ENCODE measurements at places on chromosomes 11 and 22.

- no peak for DNase-seq
Measured at GRCh38 chr22:46039535-46039934, 62.6 kb upstream of the WNT7B start.

- no peak for DNase-seq
Measured at GRCh38 chr11:2558397-2558796, 113.6 kb downstream of the KCNQ1 start.

GRCh38 chr11:63592975-63593395 is 21.2 kb downstream of the PLAAT3 start:
- no peak for DNase-seq

DNA sequence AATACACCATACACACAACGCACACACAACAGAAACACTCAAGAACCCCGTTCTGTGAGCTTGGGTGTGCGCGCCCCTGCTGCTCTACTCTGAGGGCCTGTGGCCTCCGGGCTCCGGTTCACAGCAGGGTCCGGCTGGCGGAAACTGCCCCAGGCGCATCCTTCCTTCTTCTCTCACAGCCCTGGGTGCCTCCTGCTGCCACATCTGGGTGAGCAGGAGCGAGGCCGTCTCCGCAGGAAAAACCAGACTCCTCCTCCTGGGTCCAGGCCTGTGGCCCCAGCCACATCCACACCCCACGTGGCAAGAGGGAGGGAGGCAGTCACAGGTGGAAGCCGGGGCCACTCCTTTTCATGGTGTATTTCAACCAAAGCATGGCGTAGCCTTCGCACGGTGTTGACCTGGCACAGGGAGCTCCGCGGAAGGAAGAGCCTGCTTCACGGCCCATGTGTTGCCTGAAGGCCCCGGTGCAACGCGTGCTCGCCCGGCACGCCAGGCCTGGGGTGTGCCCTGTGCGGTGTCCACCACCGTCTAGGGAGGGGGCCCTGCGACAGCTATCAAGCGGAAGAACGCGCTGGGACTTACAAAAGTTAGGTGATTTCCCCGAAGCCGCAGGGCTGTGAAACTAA is 1502.7 kb downstream of the TBC1D22A start:
- no peak for DNase-seq

DNA sequence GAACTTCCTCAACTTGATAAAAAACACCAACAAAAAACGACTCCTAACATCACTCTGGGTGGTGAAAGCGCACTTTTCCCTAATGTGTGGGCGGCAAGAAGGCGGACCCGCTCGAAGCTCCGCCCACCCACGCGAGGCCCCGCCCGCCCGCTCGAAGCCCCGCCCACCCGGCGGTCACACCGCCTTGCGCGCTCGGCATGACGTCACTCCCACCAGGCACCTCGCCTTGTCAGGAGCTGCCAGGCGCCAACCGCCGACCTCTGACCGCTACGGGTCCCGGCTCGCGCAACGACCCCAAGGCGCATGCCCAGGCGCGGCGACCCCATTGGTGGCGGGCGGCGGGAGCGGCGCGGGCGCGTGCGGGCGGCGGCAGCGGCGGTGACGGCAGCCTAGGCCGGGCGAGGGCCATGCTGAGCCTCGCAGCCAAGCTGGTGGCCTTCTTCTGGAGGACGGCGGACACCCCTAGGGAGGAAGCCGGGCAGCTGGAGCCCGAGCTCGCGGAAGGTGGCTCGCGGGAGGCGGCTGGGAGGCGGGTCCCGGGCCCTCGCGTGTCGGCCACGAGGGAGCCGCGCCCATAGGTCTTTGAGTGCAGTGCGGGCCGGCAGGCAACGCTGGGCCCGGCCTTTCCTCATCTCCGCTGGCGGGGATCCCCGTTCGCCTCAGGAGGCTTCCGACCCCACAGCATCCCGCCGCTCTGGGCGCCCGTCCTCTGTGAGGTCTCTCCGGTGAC is at the start of gene MOV10L1:
Gene MOV10L1 (plus strand): TSS at position 325 of the 730 bp plus-strand sequence. CDS start 83 bp downstream, at position 408.
- no peak for DNase-seq

GRCh38 chr11:60762851-60763691 is 6.4 kb downstream of the MS4A15 start:
- no peak for DNase-seq
